GM12878 (cell line): ENCODE measurements at places on chromosomes 5 and 9. TPM values are rescaled to one million over a fixed set of nuclear protein-coding genes. Genes with fewer than 3 reads are reported as not detected.

- DNase-seq = no peak
- no peak overlapping the region for H3K27ac ChIP-seq
- no peaks in the 10 kb centered on the region for H3K27me3 ChIP-seq
- no peak overlapping the region for H3K4me3 ChIP-seq
- no peaks in the 10 kb centered on the region for H3K4me1 ChIP-seq
- no peaks in the 10 kb centered on the region for H3K36me3 ChIP-seq
Observed at GRCh38 chr5:74152625-74153254, 487.8 kb downstream of the ENC1 start.

DNA sequence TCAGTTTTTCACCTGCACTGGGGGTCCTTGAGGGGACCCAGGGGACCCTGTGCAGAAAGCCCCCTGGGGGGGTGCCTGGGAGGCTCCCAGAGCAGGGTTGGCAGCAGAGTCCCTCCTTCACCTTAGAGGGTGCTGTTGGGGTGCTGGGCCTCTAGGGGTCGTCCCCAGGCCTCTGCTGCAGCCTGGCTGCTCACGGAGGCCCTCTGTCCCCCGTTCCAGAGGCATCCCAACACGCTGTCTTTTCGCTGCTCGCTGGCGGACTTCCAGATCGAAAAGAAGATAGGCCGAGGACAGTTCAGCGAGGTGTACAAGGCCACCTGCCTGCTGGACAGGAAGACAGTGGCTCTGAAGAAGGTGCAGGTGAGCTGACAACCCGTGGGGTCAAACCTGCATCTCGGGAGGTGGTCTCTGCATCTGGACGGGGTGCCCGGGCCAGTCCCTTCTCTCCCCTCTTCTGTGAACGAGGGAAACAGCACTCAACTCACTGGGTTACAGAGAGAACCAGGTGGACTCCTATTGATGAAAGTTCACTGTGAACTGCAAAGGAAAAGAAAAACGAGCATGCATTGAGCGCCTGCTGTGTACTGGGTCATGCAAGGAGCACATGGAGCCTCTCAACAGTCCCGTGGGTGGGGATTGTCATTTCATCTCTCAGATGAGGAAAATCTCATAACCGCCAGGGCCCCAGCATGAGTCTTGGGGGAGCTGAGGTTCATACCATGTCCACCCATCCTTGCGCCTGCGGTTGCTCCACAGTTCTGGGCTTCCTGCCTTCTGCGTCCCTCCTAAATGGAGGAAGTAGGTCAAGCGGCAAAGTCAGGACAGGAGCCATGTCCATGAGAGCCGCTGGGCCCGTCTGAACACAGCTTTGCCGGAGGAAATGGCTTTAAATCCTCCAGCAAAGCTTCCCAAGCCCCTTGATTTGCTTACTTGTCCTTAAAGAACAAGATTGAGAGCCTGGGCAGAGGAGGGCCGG, 54.8 kb downstream of the NEK6 start:
- no peak overlapping the region for H3K4me3 ChIP-seq
- no peak for DNase-seq
- peaks cover 48% of the 10 kb centered on the region; the same call in 1 of the 2 replicates for H3K36me3 ChIP-seq

Gene PGM5
- total RNA-seq = 0.19 and 0.28 TPM in 2 replicates

Gene ARHGEF28
- 0.15 and 0.19 TPM in 2 replicates for total RNA-seq

DNA sequence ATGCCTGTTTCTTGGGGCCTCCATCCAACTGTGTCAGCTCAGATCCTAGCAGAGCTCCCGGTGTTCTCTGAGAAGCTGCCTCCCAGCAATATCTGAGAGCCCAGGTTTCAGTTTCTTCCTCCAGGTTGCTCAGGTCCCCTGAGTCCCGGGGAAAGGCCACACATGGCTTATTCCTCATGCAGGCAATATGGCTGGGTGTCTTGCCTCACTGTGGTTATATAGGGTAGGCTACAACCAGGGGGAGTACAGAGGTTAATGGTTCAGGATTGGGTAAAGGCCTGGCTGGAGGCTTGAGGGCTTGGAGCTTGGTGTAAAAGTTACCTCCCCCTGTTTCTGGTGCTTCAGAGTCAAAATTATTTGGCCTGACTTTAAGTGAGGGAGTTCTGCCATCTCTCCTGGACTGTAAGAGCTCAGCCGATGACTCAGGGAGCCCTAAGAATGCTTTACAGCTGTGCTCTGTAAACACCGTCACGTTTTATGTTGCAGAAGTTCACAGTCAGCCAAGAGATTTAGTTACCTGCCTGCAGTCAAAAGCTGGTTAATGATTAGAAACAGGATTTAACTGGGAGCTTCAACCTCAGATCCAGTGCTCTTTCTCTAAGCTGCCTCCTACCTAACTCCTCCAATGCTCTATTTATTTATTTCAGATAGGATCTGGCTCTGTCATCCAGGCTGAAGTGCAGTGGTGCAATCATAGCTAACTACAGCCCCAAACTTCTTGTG, 24.3 kb upstream of the UBAP2 start:
- no peak for DNase-seq
- 0 out of 2 replicates have a peak overlapping the region, but pooled peaks have one; percentile 18 for H3K27ac ChIP-seq
- H3K4me1 ChIP-seq = peaks cover 11% of the 10 kb centered on the region
- no peaks in the 10 kb centered on the region for H3K36me3 ChIP-seq

Gene SPOCK1
- total RNA-seq = 0.13 and 0.77 TPM in 2 replicates

Gene PCDHGA7
- total RNA-seq = 0.08 and 0.18 TPM in 2 replicates

Gene DMRTA1
- total RNA-seq = not detected in 2 replicates

DNA sequence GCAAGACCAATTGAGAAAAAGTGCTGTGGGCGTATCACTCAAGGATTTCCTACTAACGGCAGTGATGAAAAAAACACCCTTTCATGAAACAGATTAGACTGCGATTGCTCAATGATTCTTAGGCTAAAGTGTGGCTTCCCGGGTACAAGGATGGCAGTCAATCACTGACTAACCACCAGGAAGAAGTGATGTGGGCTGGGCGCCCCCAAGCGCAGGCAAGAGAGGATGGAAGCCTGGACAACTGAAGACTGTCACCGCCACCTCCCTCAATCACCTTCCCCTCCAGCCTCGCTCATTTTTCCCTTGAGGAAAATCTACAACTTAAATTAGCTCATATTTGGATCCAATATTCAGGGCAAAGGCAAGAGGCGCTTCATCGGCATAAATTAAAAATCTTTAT, 707.2 kb downstream of the MTRR start:
- no peak overlapping the region for H3K4me3 ChIP-seq
- H3K27ac ChIP-seq = no peak overlapping the region
- DNase-seq = no peak
- H3K36me3 ChIP-seq = no peaks in the 10 kb centered on the region
- H3K27me3 ChIP-seq = no peaks in the 10 kb centered on the region

Gene SLC6A3
- total RNA-seq = not detected in 2 replicates

- no peaks in the 10 kb centered on the region for H3K27me3 ChIP-seq
- H3K36me3 ChIP-seq = no peaks in the 10 kb centered on the region
- H3K4me3 ChIP-seq = no peak overlapping the region
- no peak overlapping the region for H3K27ac ChIP-seq
- peaks cover 4% of the 10 kb centered on the region; the same call in 1 of the 2 replicates for H3K4me1 ChIP-seq
Observed at GRCh38 chr5:93674138-93674537, 67.3 kb downstream of the POU5F2 start.

Gene THBS4
- total RNA-seq = 1.0 and 1.1 TPM in 2 replicates

DNA sequence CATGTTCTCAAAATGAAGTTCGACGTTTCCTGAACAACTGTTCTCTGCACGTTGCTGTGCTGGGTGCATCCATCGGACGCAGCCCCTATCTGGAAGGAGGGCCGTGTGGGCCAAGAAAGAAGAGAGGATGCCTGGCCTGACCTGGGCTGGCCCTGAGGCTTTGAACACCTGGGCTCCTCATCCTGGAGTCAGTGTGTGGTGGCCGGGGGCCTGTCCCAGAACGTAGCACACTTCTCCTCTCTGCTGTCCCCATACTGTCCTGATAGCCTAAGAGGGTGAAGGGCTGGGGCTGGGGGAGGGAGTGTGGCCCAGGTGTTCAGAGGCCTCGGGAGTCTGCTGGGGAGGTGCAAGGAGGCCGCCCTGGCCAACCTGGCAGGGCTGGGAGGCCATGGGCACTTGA, 21.5 kb downstream of the COL5A1 start:
- no peak for DNase-seq
- H3K27me3 ChIP-seq = no peaks in the 10 kb centered on the region; the same call in 1 of the 2 replicates
- no peaks in the 10 kb centered on the region for H3K4me1 ChIP-seq
- no peaks in the 10 kb centered on the region for H3K36me3 ChIP-seq

Gene PFN3
- not detected in 2 replicates for total RNA-seq

- no peak for DNase-seq
- no peaks in the 10 kb centered on the region for H3K36me3 ChIP-seq
- no peaks in the 10 kb centered on the region for H3K4me1 ChIP-seq
- no peak overlapping the region for H3K27ac ChIP-seq
- no peak overlapping the region for H3K4me3 ChIP-seq
- no peaks in the 10 kb centered on the region for H3K27me3 ChIP-seq
Observed at GRCh38 chr9:77815260-77815659, 167.1 kb upstream of the GNA14 start.

Gene GRXCR2
- total RNA-seq = not detected in 2 replicates

DNA sequence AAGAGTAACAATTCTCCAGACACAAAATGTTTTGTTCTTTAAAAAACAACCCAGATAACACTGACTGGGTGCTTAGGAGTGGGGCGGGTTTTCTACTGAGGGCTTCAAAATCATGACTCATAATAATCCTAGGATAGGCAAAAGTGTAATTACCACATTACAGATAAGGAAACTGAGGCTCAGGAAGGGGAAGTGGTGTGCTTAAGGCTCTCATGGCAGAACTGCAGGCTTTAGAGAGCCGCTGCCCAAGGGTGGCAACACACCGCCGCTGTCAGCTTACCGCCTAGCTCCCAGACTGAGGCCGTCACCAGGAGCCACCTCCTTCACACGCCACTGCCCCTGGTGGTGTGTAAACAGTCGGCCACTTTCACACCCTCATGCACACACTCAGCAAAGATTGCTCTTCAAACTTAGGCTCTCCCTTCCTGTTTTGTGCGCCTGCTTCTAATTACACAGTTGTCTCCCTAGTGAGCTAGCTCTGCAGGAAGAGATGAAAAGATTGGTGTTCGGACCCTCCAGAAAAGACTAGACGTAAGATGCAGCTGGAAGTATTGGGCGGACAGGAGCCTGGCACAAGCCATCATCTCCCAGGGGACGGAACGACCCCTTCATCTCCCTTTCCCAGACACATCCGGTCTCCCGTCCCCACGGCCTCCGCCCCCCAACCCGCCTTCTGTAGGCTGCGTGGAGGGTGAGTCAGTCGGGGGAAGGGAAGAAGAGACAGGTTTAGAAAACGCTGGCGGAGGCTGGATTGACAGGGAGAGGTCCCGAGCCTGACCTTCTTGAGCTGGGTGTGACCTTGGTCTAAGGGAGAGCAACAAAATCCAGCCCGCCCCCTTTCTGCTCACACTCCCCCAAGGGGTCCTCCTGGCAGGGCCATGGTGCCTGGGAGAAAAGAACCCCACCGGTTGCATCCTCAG, 162.7 kb downstream of the SYK start:
- H3K4me1 ChIP-seq = no peaks in the 10 kb centered on the region
- DNase-seq = no peak
- H3K27ac ChIP-seq = no peak overlapping the region
- peaks cover 6% of the 10 kb centered on the region; the same call in 1 of the 2 replicates for H3K27me3 ChIP-seq
- no peak overlapping the region for H3K4me3 ChIP-seq

Gene LRRC19
- total RNA-seq = not detected in 2 replicates

GRCh38 chr5:20680718-20681302, 692.8 kb upstream of the CDH18 start:
- H3K27me3 ChIP-seq = no peaks in the 10 kb centered on the region
- no peaks in the 10 kb centered on the region for H3K36me3 ChIP-seq
- no peak overlapping the region for H3K4me3 ChIP-seq
- no peak overlapping the region for H3K27ac ChIP-seq
- H3K4me1 ChIP-seq = no peaks in the 10 kb centered on the region

- H3K4me3 ChIP-seq = no peak overlapping the region
- DNase-seq = no peak
- H3K4me1 ChIP-seq = peaks cover 54% of the 10 kb centered on the region
- H3K27me3 ChIP-seq = no peaks in the 10 kb centered on the region
- H3K36me3 ChIP-seq = no peaks in the 10 kb centered on the region; the same call in 1 of the 2 replicates
Observed at GRCh38 chr9:133129001-133129795, 8.2 kb upstream of the RALGDS start.

GRCh38 chr5:37840053-37841034, 503 bp upstream of the GDNF start:
- H3K36me3 ChIP-seq = no peaks in the 10 kb centered on the region
- no peak for DNase-seq
- peaks cover 3% of the 10 kb centered on the region; the same call in 1 of the 2 replicates for H3K4me1 ChIP-seq
- H3K4me3 ChIP-seq = no peak overlapping the region
- H3K27me3 ChIP-seq = peaks cover 13% of the 10 kb centered on the region
- H3K27ac ChIP-seq = no peak overlapping the region

Gene IL5
- total RNA-seq = not detected in 2 replicates

- no peaks in the 10 kb centered on the region for H3K36me3 ChIP-seq
- H3K4me3 ChIP-seq = no peak overlapping the region
Observed at GRCh38 chr9:126419475-126419874, 92.8 kb downstream of the MVB12B start.

- H3K36me3 ChIP-seq = no peaks in the 10 kb centered on the region
- H3K27me3 ChIP-seq = no peaks in the 10 kb centered on the region
- no peak for DNase-seq
- H3K4me3 ChIP-seq = no peak overlapping the region
- no peaks in the 10 kb centered on the region for H3K4me1 ChIP-seq
- H3K27ac ChIP-seq = no peak overlapping the region
Observed at GRCh38 chr9:13266167-13266566, 13.3 kb downstream of the MPDZ start.
